Amniotic stem cell (primary cell): ENCODE measurements at places on chromosomes 3 and 15.

DNA sequence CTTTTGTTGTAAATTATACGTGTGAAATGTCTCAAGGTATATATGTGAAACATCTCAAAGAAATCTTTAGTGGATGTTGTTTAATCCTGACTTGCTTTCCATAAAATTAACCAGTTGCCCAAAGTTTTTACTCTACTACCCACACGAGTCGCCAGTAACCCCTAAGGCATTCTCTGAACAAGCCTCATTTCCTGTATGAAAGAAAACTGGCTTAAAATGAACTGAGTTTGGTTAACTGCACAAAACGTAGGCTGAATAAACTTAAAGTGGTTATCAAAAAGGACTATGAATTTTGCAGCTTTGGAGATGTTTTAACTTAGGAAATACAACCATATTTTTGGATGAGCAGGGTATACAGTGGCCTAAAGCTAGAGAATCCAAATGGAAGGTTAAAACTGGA is 2.7 kb upstream of the APPL1 start:
- DNase-seq, result no peak

- peak; percentile 62 for DNase-seq
These were observed 627 bp upstream of the PLS1 start for GRCh38 chr3:142595581-142595950.

- no peak for DNase-seq
These were observed 26.4 kb upstream of the FAM107A start for GRCh38 chr3:58603606-58604005.

DNA sequence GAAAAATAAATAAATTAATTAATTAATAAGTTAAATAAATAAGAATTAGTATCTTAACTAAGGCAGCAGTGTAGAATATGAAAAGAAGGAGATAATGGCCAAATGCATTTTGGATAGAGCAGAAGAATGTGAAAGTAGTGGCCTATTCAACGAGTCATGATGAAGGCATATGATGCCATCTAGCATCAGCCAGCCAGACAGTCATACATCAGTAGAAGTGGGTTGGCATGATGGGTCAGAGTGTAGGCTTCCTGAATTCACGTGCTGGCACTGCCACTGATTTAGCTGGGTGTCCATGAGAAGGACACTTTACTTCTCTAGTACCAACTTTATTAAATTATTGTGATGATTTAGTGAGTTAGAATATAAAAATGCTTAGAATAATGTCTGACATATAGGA is 256.1 kb upstream of the ARPP21 start:
- DNase-seq, result no peak

GRCh38 chr3:187101184-187102072 is 37.9 kb downstream of the RPL39L start:
- no peak for DNase-seq

GRCh38 chr3:71926616-71927015 is 141.7 kb upstream of the PROK2 start:
- DNase-seq, result no peak

DNA sequence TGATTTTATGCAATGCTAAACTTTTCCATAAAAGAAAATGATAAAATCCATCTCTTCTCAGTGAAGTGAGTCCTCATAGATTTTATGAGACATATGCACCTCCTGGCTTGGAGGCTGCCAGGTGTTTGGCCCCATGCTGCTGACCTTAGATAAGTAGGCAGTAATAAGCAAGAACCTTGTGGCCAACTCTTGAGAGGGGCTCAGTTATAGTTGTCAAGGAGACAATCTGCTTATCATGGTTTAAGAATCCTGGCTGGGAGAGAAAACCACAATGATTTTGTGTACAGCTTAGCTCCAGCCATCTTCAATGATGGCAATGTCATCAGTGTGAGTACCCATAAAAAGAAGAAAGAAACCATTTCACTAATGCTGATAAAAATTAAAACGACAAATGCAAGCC is 252.1 kb downstream of the CPNE4 start:
- no peak for DNase-seq

- DNase-seq, result no peak
These were observed 30.1 kb downstream of the BDH1 start for GRCh38 chr3:197525706-197526105.

- no peak for DNase-seq
These were observed 24.2 kb upstream of the SLC25A26 start for GRCh38 chr3:66196633-66197032.

- DNase-seq, result no peak
These were observed 33.4 kb downstream of the SLCO3A1 start for GRCh38 chr15:91886878-91887277.

- DNase-seq, result no peak
These were observed 2.4 kb downstream of the DMXL2 start for GRCh38 chr15:51620122-51620521.

GRCh38 chr3:185726254-185726967 is 98.4 kb downstream of the IGF2BP2 start:
- DNase-seq, result no peak

DNA sequence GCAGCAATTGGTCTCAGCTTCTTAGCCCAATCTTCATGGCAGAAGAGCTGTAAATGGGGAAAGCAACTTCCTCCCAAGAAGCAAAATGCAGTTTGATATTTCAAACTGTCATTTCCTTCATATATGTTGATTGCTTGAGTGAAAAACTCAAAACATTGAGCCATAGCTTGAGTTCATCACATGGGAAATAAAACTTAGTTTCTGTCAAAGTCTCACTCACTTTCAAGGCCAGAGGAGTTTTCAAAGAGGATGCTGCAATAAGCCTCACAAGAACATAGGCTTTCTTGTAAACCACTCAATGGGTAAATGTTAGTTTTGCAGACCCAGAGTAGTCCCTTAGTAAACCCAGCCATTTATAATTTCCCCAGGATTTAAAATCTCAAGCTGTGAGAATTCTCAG is 29.1 kb upstream of the SUCLG2 start:
- no peak for DNase-seq

DNA sequence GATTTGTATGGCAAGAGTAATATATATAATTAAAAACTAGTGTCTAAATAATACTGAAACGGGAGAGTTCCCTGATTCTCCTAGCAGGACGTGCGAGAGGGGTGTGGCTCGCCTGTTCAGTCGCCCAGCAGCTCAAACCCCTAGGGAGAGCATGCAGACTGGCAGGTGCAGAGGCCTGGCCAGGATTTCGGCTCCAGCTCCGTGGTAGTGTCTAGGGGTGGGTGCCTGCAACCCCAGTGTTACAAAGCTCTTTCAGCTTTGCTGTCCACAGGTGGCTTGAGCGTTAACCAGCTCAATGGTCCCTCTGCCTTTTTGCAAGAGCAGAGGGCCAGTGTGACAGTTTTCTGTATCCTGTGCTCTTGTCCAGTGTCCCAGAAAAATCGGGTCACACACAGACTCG is 226.6 kb downstream of the ALCAM start:
- DNase-seq, result no peak

- no peak for DNase-seq
These were observed 9.1 kb downstream of the PLA2G4F start for GRCh38 chr15:42147431-42147735.

DNA sequence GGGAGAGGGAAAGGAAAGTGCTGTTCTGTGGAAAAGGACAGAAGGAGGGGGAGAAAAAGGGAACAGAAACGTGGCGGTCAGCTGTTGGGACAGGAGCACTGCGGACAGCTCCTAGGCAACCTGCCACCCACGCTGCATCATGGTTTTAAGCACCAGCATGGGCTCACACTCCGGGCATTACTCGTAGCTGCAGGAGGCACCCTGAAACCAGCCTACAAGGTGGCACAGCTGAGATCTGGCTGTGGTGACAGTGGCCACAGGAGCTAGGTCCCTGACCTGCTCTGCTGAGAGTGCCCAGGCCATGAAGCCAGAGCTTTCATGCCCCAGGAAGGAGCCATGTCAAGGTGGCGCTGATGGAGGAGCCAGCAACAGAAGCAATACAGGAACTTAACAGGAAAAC is 161.4 kb upstream of the ST8SIA2 start:
- no peak for DNase-seq

DNA sequence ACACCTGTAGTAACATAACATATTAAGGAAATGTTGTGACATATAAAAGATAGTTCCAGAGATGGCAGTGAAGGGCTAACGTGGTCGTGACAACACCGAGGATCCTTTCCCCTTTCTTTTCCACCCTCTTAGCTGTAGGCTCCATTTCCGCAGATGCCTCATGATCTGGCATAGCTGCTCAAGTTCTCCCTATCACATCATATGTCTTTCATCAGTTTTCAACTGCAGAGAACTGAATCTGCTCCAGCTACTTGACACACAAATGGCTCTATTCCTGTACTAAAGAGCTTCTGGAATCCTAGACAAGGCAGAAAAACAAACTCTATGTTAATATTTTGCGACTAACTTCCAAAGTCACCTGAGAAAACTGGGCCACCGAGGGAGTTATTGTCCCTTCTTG is 275.0 kb upstream of the SLCO3A1 start:
- no peak for DNase-seq

GRCh38 chr15:32721596-32721995 is 3.8 kb downstream of the GREM1 start:
- no peak for DNase-seq

GRCh38 chr15:76330080-76330680 is 6.4 kb upstream of the ISL2 start:
- DNase-seq, result no peak

DNA sequence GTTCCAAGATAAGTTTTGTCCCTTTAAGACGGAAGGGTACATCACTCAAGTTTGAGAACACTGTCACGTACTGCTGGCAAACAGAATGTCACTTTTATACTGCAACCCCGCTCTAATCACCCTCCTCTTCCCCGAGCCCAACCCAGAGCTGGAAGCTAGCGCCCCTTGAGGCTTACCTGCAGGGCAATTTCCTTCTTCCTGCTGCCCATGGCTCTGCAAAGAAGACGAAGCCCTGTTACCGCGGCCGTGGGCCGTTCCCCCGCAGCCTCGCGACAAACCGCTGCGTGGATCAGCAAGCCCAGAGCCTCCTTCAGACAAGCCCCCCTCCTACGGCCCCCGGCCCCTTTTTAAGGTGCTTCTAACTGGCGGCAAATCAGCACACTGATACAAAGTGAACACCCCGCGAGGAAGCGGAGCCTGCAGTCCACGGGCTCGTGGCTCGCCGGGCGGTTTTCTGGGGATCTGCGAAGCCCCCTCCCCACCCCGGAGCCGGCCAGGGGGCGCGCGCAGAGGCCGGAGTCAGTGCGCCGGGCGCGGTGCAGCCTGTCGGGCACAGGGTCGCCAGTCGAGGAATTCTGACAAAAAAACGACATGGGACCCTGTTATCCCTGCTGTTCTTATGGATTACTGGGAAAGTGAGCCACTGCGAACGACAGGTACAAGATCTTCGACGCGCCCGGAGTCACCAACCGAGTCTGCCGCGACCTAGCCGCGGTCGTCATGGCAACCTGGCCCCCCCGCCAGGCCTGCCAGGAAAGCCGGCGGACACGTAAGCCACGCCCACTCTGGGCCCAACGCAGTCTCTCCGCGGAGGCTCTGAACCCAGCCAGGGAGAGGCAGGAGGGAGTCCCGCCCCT is at the start of gene NME9:
Gene NME9 (minus strand): TSS at position 725 of the 857 bp plus-strand sequence. CDS start 516 bp downstream, at position 209.
- DNase-seq, result no peak

DNA sequence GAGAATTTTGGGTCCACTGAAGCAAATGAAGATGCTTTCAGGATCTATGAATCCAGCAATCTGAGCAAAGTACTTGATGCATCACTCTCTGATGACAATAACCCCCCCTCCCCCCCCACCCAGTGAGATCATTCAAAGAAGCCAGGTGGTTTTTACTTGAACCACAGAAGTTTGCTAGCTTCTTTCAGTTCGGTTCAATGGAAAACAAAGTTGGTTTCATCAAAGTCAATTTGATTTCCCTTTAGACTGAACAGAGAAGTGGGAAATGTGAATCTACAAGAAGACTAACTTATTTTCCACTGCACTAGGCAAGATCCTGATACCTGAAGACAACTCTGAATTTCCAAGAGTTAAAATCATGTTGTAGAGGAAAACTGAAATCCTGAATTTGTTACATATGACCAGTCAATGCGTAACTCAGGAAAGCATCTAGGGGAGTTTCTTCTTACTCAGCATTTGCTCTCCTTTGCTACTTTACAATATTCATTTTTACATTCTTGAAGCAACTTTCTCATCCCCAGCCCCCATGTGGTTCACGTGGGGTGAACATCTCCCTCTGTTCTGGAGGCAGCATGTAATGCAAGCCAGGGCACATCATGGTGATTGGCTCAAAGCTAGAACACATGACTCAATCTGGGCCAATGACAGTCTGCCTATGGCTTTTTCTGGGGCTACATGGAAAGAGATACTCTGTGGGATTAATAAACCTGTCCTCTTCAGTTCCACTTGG is 572.6 kb downstream of the FOXP1 start:
- DNase-seq, result no peak

DNA sequence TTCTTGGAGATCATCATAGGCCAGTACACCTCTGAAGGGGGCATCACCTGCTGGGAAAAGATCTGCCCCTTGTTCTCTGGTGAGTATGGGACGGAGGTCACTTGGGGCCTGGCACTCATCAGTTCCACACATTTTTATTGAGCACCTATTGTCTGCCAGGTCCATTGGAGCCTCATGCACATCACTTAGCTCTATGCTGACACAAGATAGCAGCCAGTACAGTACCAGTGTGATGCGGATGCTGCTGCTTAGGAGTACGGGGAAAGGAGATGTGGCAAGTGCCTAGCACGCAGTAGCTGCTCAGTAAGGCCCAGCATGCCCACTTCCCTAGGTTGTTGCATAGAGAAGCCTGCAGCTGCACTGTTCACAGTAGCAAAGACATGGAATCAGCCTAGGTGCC is 43.4 kb downstream of the SLC6A6 start:
- no peak for DNase-seq

- DNase-seq, result no peak
These were observed 59.6 kb downstream of the ETFA start for GRCh38 chr15:76251717-76252116.

DNA sequence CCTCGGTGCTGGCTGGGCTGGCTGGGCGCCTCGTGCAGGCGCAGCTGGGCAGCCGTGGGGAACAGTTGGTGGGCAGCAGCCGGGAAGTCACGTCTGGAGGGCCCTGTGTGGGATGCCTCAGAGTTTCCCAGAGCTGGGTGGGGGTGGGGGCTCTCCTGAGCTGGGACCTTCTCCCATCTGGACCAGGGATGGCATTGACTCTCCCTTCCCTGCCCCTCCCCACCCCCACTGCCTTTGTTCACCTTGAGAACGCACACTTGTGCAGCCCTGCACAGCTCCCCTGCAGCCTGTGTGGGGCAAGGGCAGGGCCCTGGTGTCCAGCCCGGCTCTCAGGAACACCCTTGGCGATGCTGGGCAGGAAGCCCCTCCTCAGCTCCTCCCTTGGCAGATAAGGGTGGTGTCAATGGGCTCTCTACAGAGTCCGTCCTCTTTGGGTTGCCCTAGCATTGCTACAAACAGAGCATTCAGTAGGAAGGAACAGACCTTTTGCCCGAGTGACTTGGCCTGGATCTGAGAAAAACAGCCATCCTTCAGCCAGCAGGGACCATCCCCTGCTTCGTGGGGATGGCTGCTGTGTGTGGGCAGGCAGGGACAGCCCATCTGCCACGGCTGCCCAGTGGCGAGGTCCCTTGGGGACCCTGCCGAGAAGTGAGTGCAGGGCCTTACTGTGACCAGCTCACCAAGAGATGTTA is 25.5 kb upstream of the KLF13 start:
- DNase-seq, result no peak

- no peak for DNase-seq
These were observed 214.1 kb downstream of the ZBBX start for GRCh38 chr3:167166012-167166411.

GRCh38 chr3:156382458-156383346 is 172.2 kb downstream of the SSR3 start:
- no peak for DNase-seq

GRCh38 chr15:67809441-67809840 is 15.9 kb upstream of the SKOR1 start:
- DNase-seq, result no peak

- no peak for DNase-seq
These were observed 1.6 kb downstream of the BDH1 start for GRCh38 chr3:197554196-197554561.
